ENCODE measurements at places on chromosomes 12 and 14. TPM values are rescaled to one million over a fixed set of nuclear protein-coding genes. Genes with fewer than 3 reads are reported as not detected.

ALDH1L2 gene
- total RNA-seq: 1.3 TPM

TMPRSS12 gene
- total RNA-seq: not detected

DCN gene
- 800 TPM for total RNA-seq

SYCP3 gene
- not detected for total RNA-seq

TMEM30B gene
- 0.27 TPM for total RNA-seq

DNA sequence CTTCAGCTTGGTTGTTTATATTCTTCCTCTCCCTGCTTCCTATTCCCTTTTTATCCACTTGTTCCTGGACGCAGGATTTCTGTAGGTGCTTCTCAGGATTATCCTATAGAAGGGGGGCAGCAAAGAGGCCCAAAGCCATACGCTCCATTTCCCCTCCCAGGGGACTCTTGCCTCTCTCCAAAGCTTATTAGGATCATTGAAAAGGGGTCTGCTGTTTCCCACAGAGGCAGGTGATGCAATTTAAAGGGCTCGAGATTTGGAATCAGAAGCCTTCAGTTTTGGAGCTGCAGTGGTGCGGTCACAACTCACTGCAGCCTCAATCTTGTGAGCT is 31.5 kb upstream of the SYNDIG1L start:
- no peak for DNase-seq

- DNase-seq: no peak
Measured at GRCh38 chr12:43309959-43310358, 242.0 kb downstream of the ADAMTS20 start.

GRCh38 chr12:111443086-111443485 is 37.4 kb downstream of the SH2B3 start:
- DNase-seq: peak; percentile 13

DNA sequence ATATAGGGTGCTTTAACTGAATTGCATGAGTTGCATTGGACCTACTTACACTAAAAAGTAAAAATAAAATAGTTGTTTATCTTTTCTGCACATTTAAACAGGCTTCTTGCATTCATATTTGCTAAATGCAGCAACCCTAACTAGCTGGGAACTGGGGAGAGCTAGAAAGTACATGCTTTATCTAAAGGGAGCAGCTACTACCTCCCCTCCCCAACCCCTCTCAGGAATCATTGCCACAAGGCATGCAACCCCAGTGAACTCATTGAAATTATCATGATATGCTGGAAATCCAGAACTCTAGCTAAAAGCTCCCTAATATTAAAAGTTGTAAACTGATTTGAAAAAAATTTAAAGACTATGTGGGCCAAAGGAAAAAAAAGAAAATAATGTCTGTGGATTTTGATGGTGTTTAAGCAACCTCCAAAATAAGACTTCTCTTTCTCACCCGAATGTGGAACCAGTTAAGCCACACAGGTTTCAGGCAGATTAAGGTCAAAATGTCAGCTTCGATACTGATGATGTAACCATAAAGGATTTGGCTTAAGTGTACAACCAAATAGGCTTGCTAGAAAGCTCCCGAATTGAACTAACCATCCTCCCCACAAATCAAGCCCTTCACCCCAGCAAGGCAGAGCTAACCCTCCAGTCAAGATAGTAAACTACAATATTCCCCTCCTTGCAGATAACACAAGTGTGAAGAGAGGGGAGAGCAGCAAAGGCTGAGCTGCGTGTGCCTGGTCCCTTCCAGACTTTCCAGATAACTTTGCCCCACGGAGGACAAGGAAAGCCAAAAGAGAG is 13.8 kb upstream of the POC1B start:
- DNase-seq: no peak

GRCh38 chr12:112321245-112321644 is 61.0 kb downstream of the HECTD4 start:
- no peak for DNase-seq
